NCI-H187 (cell line): ENCODE measurements at places on chromosomes 12 and 14.

- no peak for DNase-seq
Observed at GRCh38 chr14:30960216-30960615, 65.2 kb upstream of the AP4S1 start.

DNA sequence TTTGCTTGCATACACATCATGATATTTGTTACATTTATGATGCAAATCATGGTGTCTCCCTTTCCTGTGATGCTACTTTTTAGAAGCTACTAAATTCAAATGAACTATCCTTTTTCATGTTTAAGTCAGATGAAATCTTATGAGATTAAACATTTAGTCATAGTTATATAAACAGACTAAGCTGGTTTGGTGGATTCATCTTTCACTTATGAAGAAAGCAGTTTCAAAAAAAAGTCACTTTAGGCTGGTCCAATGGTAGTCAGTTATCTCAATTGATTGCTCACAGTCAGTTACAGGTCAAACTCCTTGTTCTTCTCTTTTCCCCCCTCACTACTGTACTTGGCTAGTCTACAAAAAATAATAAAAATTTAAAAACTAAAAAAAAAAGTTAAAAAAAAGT is 19.7 kb downstream of the SYCP3 start:
- DNase-seq, result no peak

DNA sequence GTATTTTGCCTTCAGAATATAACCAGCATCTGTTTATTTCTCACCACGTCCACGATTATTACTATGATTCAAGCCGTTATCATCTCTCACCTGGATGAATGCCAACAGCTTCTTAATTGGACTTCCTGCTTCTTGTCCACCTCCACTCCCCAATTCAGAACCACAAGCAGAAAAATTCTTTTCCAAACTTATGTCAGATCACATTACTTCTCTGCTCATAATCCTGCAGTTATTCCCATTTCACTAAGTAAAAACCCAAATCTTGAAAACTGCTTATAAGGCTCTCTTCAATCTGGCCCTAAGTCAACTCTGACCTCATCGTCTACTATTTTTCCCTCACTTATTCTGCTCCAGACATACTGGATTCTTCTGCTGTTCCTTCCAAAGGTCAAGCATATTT is 2.0 kb downstream of the CRY1 start:
- DNase-seq, result no peak

- no peak for DNase-seq
Observed at GRCh38 chr14:54085232-54085761, 128.7 kb upstream of the BMP4 start.

DNA sequence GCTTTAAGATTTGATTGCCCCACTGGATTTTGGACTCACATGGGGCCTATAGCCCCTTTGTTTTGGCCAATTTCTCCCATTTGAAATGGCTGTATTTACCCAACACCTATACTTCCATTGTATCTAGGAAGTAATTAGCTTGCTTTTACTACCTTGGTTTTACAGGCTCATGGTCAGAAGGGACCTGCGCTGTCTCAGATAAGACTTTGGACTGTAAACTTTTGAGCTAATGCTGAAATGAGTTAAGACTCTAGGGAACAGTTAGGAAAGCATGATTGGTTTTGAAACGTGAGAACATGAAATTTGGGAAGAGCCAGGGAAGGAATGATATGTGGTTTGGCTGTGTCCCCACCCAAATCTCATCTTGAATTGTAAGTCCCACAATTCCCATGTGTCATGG is 419.0 kb upstream of the TMPO start:
- DNase-seq, result no peak

GRCh38 chr12:103924761-103925641 is 5.2 kb upstream of the HSP90B1 start:
- DNase-seq, result no peak

DNA sequence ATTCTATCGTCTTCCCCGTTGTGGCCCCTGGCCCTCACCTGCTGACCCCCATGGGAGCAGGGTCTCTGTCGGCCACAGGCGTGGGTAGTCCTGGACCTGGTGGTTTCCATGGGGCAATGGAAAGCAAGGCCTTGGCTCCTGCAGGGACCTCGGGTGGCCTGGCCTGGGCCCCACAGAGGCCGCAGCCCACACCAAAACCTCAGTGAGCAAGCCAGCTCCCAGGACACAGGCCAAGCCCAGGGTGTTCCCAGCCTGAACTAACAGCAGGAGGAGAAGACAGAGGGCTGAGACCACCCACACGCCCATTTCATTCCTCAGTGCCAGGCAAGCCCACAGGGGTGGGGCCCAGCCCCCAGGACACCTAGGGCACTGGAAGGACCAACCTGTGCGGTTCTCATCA is 16.9 kb downstream of the ABCB9 start:
- no peak for DNase-seq

DNA sequence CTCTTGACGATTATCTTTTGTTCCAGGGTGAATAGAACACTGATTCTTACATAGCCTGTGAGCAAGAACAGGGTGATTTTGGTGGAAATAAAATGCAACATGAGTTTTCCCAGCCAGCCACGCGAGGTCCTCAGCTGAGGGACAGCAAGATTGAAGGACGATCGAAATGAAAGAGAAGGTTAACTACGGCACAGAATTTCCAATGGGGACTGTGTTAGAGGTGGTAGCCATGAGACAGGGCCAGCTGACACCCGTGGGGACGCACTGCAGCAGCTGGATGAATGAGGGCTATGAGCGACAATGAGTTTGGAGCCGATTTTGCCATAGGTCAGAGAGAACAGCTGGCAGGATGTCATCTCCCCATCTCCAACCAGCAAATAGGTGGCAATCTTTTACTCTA is 243.4 kb upstream of the PELI2 start:
- DNase-seq, result no peak

GRCh38 chr12:40446385-40446784 is 221.6 kb downstream of the LRRK2 start:
- DNase-seq, result no peak

GRCh38 chr12:6899427-6899826 is 5.2 kb upstream of the LRRC23 start:
- DNase-seq, result no peak

GRCh38 chr14:75418850-75419768 is 8.7 kb upstream of the JDP2 start:
- no peak for DNase-seq

GRCh38 chr14:100065111-100065871 is at the start of gene EVL:
TSS of gene EVL (plus strand) at chr14:100065422. CDS start at chr14:100065501, 79 bp downstream.
- no peak for DNase-seq

- DNase-seq, result no peak
Observed at GRCh38 chr14:45181806-45182205, 46.1 kb downstream of the FANCM start.

- no peak for DNase-seq
Observed at GRCh38 chr12:129871991-129872972, 31.5 kb downstream of the TMEM132D start.

DNA sequence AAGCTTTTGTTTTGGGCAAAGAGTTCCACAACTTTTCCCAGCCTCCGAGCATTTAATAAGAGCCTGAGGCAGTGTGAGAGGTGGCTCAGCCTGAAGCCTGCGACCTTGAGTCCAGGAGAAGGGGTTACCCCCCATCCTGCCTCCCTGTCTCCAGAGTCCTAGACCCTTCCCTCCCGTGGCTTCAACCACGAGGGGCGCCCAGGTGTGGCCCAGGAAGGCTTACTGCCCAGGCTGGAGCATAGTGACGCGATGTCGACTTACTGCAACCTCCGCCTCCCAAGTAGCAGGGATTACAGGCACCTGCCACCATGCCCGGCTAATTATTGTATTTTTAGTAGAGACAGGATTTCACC is 641 bp downstream of the LRRC43 start:
- no peak for DNase-seq

GRCh38 chr12:39571351-39571750 is 48.3 kb downstream of the ABCD2 start:
- no peak for DNase-seq

DNA sequence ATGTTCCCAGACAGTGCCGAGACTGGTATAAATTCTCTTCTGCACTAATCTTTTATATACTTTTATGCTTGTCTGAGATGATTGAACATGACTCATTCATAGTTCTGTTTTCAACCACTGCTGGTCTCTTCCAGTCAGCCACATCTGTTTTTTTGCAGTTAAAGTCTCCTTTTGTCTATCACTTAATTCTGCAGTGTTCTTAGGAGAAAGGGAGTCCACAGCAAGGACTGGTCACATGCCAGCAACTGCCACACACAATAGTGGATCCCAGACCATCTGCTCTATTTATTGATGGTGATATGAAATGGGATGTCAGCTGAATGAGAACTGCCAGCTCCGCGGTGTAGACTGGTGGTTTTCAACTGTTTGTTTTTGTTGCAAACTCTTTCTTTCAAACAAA is 379.8 kb downstream of the MED13L start:
- no peak for DNase-seq

GRCh38 chr12:9367828-9368227 is 159.6 kb upstream of the PZP start:
- no peak for DNase-seq

DNA sequence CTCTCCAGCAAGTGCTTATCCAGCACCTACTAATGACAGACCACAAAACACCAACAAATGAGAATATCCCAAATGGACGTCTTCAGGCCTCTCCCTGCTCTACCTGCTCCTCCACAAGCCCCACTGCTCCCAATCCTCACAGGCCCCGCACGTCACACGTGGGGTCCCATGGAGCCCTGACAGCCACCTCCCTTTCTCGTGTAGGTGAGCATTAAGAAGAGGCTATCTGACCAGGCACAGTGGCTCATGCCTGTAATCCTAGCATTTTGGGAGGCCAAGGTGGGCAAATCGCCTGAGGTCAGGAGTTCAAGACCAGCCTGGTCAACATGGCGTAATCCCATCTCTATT is 5.4 kb downstream of the RIMBP2 start:
- no peak for DNase-seq

- no peak for DNase-seq
Observed at GRCh38 chr14:41235466-41235865, 371.2 kb upstream of the LRFN5 start.
